ENCODE measurements at places on chromosomes 4 and X. TPM values are rescaled to one million over a fixed set of nuclear protein-coding genes. Genes with fewer than 3 reads are reported as not detected.

The PAGE2B gene
- total RNA-seq, result not detected

The UGT2B15 gene
- not detected for total RNA-seq

The PHOX2B gene
- total RNA-seq, result not detected

The RS1 gene
- total RNA-seq, result not detected

The ZCCHC18 gene
- total RNA-seq, result 0.24 TPM
